ENCODE measurements at places on chromosomes 7 and 10.

DNA sequence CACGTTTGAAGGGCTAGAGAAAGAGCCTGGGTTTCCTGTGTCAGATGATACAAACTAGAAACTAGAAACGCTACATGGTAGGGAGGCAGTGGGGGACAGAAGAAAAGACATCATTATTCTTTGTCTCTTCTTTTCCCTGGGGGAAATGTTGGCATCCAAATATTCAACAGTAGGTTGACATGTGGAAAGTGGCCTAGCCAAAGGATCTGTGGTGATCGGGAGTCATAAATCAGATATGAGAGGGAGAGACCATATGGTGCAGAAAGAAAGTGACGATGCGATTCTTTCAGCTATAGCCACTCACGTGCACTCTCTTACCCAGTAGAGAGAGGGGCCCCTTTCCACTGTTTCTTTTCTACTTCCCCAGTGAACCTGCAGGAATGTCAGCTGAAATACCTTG, 964.7 kb downstream of the LRMDA start:
- DNase-seq = no peak

GRCh38 chr7:128383776-128384175, 22.3 kb upstream of the PRRT4 start:
- DNase-seq = no peak

DNA sequence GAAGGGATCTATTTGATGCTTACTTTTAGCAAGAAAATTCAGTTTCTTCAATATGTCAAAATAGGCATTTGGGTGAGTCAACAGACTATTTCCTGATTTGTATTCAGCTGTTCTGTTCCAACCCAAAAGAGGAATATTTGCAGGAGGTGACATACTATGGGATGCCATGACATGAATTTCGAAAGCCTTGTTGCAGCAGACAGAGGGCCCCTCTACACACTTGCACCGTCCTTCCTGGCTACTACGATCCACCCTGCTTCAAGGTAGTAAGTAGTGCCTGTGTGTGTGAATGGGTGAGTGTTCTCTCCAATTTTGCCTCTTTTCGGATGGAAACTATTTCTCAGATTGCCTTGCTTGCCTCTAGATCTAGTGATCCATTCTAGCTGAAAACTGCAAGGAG, 413.0 kb upstream of the ADARB2 start:
- DNase-seq = no peak

GRCh38 chr7:50336894-50337703, 32.6 kb downstream of the IKZF1 start:
- DNase-seq = no peak

DNA sequence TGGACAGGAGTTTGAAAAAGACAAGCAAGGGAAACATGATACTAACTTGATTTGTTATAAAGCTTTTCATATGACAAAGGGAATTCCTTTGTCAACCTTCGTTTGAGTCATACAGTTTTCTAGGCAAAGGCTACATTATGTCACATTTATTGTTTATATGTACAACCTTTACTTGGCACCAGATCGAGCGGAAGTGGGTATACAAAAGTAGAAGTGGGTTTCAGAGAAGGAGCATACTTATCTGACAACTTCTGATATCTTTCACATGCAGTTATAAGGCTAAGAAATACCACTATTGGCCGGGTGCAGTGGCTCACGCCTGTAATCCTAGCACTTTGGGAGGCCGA, 11.0 kb downstream of the STMP1 start:
- no peak for DNase-seq

- DNase-seq = no peak
These were observed 8.1 kb downstream of the SDK1 start for GRCh38 chr7:3309140-3309539.

DNA sequence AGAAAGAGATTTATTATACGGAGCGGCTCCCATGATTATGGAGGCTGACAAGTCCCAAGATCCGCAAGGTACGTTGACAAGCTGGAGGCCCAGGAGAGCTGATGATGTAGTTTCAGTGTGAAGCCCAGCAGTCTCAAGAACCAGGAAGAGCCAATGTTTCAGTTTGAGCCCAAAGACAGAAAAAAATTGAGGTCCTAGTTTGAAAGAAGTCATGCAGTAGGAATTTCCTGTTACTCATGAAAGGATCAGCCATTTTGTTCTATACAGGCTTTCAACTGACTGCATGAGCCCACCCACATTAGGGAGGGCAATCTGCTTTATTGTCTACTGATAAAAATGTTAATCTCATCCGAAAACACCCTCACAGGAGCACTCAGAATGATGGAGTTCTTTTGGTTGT, 51.5 kb downstream of the CCDC71L start:
- no peak for DNase-seq

- DNase-seq = no peak
These were observed 161.4 kb downstream of the ARID5B start for GRCh38 chr10:62062752-62063512.

DNA sequence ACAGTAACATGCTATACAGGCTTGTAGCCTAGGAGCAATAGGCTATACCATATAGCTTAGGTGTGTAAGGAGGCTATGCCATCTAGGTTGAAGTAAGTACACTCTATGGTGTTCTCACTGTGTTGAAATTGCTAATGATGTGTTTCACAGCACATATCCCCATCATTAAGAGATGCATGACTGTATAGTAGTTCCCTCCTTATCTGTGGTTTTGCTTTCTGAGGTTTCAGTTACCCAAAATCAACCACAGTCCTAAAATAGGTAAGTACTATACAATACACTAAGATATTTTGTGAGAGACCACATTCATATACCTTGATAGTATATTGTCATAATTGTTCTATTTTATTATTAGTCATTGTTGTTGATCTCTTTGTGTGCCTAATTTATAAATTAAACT, 12.7 kb downstream of the FZD1 start:
- no peak for DNase-seq

DNA sequence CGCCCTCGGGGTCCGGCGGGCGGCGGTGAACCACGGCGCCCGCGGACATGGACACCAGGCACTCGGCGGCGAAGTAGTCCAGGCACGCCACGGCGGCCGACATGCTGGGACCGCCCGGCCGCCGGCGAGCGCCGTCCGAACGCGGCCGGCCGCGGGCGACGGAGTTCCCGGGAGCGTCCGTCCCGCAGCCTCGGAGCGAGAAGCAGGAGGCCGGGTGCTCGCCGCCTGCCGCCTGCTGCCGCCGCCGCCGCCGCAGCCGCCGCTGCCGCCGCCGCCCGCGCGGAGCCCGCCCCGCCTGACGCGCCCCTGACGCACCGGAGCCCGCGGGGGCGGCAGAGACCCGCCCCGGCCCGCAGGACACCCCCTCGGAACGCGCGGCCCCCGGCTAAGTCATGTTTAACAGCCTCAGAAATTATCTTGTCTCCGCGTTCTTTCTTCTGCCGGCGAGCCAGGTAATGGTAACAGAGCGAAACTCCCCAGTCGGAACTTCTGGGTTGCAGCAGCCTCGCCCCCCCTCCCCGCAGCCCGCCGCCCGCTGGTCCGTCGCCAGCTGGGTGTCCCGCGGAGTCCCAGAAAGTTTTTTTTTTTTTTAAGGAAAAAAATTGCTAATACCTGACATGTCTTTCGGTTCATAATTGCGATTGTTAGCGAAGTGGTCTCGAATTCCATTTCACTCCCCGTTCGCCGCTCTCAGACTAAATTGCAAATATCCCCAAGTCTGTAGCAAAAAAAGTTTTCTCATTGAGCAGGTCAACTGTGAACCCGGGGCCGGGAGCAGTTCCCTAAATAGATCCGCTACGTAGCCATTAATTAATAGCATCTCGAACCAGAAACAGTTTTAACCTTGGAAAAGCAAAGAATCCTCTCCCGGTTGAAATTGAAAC, at the start of gene KLF14:
KLF14 (minus strand) TSS at position 277 of the 884 bp plus-strand sequence; CDS start at position 103, 174 bp downstream.
- DNase-seq = peak; percentile 56

- no peak for DNase-seq
These were observed 50.2 kb downstream of the PTPN12 start for GRCh38 chr7:77587272-77587671.

- no peak for DNase-seq
These were observed 72.2 kb downstream of the TBXAS1 start for GRCh38 chr7:139901056-139901795.

- peak; percentile 13 for DNase-seq
These were observed 87.2 kb downstream of the MDFIC start for GRCh38 chr7:115009139-115009538.

GRCh38 chr10:132460071-132460470, 63.1 kb downstream of the PWWP2B start:
- no peak for DNase-seq

DNA sequence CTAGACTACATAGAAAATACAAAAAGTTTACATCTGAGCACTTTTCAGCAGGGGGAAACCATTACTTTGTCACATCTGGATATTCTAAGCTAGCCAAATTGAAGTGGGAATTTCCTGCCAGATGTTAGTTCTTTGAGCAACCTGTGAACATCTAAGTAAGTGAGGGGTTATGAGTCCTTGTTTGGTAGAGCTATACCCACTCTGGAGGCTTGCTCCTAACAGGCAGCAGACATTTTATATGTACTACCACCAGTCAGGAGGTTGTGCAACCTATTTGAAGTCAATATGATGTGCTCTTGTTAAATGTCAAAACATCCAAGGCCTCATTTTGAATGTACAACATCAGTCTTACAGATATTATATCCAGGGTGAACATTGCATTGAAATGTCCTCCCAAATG, 143.3 kb upstream of the KAT6B start:
- DNase-seq = no peak

- no peak for DNase-seq
These were observed 240.5 kb downstream of the GLI3 start for GRCh38 chr7:41996381-41997035.

DNA sequence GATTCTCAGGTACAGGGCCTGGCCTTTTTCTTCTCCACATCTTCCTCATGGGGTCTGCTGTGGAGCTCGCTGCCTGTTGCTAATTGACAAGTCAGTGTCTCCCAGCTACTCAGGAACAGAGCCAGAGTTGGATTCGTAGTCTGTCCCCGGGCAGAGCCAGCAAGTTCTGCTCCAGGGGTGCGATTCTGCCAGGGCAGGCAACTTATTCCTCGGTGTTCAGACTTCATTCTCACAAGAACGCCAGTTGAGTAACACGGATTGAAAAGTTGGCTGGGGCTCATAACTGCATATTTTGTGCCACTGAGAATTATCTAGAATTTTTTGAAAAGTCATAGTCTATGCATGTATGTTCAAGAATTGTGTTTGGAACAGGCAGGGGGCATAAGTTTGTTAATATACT, 336.7 kb upstream of the NPVF start:
- no peak for DNase-seq

DNA sequence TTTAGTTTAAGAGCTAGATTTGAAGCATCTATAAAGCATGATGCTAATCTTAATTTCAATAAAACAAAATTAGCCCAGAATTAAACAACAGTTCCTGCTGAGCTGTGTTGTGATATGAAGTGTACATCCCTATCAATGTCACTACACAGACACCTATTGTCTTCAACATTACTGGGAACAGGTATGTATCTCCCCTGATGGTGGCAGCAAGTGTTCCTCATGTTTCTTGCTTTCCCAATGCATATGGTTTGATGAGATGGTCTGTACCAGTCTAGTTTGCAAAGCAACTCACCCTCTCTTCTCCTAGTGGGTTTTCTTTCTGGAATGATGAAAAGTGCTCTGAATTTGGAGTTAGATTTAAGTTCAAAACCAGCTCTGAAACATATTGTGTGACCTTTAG, 38.1 kb downstream of the TSPAN12 start:
- DNase-seq = no peak

GRCh38 chr10:14173706-14174594, 156.8 kb downstream of the FRMD4A start:
- no peak for DNase-seq

GRCh38 chr7:46741938-46742540, 821.0 kb upstream of the IGFBP3 start:
- DNase-seq = no peak

DNA sequence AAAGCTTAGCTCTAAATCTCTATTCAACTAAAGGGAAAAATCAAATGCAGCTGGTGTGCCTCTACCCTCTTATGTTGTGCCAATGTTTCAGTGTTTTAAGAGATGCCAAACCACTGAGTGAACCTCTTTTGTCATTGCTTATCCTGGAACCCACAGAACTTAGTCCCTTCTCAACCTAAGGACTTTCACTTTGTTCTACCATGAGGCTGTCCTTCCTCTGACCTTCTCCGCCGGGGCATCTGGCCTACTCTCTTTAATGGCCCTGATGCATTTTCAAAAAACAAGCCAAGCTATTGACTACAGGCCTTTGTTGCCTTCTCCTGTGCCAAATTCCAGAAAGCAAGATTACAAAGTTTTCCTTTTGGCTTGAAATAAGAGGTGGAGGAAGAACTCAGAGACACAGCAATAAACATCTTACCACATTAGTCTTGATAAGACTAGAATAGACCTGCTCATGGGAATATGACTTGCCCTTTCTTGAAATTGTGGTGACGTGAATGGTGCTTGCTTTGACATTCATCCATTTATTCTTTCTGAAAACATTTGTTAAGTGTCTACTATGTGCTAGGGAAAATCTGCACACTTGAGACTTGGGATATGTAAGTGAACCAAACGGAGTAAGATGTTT, 253.2 kb upstream of the SMIM30 start:
- no peak for DNase-seq

DNA sequence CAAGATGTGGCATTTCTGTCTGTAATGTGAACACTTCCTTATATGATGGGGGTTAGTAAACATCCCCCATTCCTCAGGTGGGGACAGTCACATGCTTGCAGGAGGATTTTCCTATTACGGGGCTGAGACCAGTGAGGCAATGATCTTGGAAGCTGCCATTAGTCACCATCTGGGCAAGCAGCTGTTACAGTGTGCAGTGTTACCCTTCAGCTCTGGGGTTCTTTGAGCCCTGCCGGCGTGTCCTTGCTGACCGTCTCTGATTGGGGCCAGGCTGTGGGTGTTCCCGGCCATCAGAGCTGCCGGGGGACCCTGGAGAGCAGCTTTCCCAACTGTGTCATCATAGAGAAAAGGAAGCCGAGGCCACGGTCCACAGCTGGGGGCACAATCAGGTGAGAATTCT, 126.8 kb upstream of the FAM20C start:
- no peak for DNase-seq

GRCh38 chr7:136049818-136050461, 72.8 kb upstream of the MTPN start:
- no peak for DNase-seq

DNA sequence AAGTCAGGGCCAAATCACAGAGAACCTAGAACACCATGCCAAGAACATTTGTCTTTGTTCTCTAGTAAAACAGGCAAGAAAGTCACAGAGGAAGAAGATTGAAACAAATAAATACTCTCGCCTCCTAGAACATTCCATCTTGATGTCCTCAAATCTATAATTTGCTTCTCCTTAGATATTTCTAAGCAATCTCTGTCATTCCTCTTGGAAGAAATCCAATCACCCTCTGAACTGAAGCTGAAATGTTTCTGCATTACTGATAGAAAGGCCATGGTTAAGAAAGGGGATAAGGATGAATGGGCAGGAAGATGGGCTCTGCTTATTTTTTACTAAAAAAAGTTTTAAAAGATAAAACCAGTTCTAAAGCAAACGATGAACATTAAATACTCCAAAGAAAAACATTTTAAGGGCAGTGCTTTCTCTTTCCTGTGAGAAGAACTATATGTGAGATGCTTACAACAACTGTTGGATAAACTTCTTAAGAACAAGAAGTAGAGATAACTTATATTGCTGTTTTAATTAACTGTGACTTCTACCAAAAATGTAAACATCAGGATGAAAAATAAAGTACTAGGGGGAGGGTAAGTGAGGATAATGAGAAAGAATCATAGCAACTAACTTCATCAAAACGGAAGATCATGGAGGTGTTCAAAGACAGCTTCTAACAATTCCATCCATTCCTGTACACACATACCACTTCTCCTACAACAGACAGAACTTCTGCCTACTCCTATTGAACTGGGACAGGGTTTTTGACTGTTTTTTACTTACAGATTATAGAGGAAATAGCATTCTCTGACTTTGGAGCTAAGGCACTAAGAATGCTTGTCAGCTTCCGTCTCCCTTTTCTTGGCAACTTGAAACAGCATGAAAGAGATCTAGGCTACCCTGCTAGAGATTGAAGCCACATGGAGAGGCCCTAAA, 153.0 kb upstream of the LRRTM3 start:
- DNase-seq = no peak

Data from germinal center (tissue), 1 donor.